ENCODE measurements at places on chromosomes 13 and 19.

GRCh38 chr13:80012251-80012650 lies 328.7 kb downstream of the SPRY2 start:
- DNase-seq, result no peak

GRCh38 chr19:2574478-2574931 lies 98.6 kb downstream of the GADD45B start:
- no peak for DNase-seq

- DNase-seq, result no peak
These were observed 718 bp downstream of the ACTN4 start for GRCh38 chr19:38647966-38648768.

DNA sequence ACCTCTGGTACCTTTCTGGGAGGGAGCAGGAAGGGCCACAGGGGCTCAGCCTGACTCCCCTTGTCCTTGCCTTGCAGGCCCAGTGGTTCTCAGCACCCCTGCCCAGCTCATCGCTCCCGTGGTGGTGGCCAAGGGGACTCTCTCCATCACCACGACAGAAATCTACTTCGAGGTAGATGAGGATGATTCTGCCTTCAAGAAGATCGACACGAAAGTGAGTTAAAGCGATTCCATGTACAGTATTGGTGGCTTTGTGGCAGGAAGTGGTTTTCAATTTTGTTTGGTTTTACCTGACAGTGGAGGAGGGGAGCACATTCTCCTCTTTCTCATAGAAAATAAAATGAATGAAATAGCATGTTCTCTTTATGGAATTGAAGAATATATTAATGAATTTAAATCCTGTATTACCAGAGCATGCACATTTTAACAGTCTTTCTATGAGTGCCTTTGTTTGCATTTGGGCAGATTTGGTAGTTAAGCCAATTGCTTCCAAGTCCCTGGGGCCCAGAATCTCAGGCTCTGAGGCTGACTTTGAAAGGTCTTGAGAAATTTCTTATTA lies 4.1 kb downstream of the MAB21L1 start:
- DNase-seq, result no peak

DNA sequence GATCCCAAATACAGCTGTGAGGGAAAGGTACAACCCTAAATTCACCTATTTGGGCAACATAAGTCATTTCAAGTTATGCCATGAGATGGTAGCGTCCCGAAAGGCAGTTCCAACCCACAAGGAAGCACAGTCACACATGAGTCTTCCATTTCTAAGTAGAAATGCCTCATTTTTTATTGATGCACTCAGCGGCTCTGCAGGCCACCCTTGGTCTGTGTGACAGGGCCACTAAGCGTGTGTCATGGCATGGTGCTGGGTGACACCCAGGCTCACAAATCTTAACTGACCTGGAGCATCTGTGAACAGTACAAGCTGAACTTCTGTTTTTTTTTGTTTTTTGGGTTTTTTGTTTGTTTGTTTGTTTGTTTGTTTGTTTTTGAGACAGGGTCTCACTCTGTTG lies 15.1 kb downstream of the RAB20 start:
- no peak for DNase-seq

- DNase-seq, result no peak
These were observed 108.5 kb downstream of the STK24 start for GRCh38 chr13:98468361-98468760.

DNA sequence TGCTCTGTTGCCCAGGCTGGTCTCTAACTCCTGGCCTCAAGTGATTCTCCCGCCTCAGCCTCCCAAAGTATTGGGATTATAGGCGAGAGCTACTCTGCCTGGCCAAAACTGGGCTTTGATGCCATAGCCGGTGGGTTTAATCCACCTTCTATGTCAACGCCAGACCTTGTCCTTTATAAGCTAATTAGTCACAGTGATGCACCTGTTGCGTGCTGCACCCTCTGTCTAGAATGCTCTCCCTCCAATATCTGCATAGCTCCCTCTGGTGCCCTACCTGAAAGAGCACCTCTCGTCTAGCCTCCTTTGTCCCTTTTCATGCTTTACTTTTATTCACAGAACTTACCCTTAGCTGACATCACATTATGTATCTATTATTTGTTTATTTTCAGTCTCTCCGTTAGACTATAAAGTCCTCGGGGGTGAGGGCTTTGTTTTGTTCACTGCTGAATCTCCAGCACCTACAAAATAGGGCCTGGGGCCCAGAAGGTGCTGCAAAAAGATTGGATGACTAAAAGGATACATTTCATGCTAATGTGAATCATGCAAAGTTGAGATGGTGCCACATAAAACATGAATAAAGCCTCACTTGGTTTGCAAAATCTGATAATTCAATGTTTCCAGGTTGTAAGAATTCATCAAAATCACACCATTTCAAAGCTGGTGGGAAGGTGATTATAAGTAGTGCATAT lies 148.1 kb downstream of the USP12 start:
- no peak for DNase-seq

- DNase-seq, result no peak
These were observed 8.8 kb downstream of the RRAS start for GRCh38 chr19:49631014-49631588.

- no peak for DNase-seq
These were observed 563 bp upstream of the PDCD5 start for GRCh38 chr19:32580353-32580900.

DNA sequence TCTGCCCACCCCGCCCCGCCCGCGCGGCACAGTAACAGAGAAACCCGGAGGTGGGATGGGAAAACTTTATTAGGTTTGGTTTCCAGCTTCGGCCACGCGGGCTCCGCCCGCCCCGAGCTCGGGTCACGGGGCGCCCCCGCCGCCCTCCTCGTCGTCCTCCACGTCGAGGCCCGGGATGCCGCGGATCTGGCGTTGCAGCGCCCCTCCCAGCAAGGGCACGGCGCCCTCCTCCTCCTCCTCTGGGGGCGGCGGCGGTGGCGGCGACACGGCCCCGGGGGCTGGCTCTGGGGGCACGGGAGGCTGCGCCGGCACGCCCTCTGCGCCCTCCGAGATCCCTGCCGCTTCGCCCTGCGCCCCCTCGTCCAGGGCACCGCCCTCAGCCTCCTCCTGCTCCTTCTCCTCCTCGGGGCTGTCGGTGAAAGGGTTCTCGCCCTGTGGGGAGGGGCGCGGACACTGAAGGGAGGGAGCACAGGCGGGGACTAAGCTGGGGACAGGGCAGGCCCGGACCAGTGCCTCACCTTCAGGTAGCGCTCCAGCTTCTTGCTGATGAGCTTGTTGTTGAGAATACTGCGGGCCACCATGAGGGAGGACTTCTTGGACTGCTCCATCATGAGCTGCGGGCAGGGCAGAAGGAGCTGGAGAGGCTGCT lies 536 bp upstream of the AKAP8 start:
- no peak for DNase-seq

DNA sequence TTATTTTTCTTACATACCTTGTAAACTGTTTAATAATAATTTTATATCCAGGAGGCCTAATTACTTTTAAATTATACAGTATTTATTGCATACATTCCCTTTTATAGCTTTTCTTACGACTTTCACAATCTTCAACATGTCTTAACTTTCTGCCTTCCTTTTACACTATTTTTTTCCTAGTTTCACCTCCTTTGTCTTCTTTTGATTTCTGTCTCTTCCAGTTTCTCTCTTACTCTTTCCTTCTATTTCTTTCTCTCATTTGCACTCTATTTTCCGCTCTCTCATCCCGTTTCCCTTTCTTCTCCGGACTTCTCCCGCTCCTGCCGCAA lies 11.5 kb downstream of the ZNF552 start:
- no peak for DNase-seq

GRCh38 chr13:55214841-55215345 lies 1925.8 kb upstream of the PRR20A start:
- no peak for DNase-seq

GRCh38 chr13:46341112-46341711 lies 45.8 kb downstream of the RUBCNL start:
- no peak for DNase-seq

DNA sequence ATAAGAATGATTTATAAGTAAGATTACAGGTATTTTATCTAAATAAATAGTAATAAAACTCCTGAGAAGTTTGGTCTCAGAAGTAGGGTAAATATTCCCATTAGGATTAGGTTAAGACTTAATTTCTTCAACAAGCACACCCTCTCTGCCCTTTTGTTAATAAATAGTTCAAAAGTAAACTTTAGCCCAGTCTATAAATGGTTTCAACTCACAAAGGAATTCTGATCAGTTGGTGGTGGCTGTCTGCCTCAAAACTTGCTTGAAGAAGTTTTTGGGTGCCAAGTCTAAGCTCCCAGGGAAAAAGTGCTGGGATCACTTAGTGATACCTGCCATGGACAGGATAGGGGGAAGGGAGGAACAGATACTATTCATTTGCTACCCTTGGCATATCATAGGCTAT lies 22.9 kb downstream of the MBNL2 start:
- no peak for DNase-seq

GRCh38 chr19:7808108-7808507 lies 21.9 kb upstream of the EVI5L start:
- DNase-seq, result no peak

DNA sequence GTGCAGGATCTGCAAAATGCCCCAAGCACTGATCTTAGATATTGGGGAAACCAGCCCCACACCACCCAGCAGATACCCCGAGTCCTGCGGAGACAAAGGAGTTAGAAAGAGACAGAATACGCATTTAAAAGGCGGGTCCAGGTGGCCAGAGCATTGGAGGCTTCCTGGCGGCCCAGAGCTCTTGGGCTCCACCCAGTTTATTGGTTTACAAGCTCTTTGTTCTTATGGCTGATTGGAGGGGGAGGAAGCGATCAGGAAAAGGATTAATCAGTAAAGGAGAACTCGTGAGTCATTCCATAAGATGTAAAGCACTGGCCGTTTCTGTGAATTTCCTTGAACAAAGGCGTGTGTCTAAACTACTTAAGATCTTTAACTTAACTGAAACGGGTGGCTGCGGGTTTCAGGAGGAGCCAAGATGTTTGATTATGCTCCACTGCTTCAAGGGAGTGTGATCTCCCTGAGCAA lies 926 bp downstream of the ZNF587 start:
- no peak for DNase-seq

- no peak for DNase-seq
These were observed 39.0 kb downstream of the HSPH1 start for GRCh38 chr13:31122544-31123260.

- no peak for DNase-seq
These were observed 8.8 kb upstream of the CSNK1A1L start for GRCh38 chr13:37114250-37114649.

DNA sequence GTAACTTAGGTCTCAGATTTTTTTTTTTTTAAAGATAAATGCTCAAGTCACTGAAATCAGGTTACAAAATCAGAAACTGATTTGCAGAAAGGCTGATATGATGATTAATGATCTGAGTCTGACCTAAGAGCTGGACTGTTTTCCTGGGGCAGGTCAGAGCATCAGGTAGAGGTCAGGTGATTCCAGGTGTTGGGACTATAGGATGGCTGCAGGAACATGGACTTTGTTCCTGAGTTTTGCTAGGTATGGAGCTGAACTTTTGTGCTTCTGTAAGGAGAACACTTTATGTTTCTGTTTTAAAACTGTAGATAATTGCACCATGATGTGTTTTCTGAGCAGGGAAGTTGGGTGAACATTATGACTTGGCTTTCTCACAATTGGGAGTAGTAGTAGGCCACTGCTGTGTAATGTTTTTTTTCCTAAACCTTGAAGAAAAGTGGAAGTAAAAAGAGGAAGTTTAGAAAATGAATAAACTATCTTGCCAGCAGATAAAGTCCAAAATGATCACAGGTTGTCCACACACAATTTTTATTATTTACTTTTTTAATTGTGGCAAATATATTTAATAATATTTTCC lies 297.2 kb downstream of the DCT start:
- DNase-seq, result no peak

- DNase-seq, result no peak
These were observed 396.0 kb downstream of the IRS2 start for GRCh38 chr13:109390391-109390790.

GRCh38 chr13:103605546-103606326 lies 539.5 kb upstream of the SLC10A2 start:
- DNase-seq, result no peak

GRCh38 chr19:56934438-56935090 lies 94.0 kb upstream of the PEG3 start:
- no peak for DNase-seq

GRCh38 chr19:10729411-10729810 lies 11.5 kb downstream of the DNM2 start:
- DNase-seq, result no peak

- DNase-seq, result no peak
These were observed 237.0 kb upstream of the TSHZ3 start for GRCh38 chr19:31586282-31586681.

- no peak for DNase-seq
These were observed 307.5 kb upstream of the DACH1 start for GRCh38 chr13:72174549-72174948.

DNA sequence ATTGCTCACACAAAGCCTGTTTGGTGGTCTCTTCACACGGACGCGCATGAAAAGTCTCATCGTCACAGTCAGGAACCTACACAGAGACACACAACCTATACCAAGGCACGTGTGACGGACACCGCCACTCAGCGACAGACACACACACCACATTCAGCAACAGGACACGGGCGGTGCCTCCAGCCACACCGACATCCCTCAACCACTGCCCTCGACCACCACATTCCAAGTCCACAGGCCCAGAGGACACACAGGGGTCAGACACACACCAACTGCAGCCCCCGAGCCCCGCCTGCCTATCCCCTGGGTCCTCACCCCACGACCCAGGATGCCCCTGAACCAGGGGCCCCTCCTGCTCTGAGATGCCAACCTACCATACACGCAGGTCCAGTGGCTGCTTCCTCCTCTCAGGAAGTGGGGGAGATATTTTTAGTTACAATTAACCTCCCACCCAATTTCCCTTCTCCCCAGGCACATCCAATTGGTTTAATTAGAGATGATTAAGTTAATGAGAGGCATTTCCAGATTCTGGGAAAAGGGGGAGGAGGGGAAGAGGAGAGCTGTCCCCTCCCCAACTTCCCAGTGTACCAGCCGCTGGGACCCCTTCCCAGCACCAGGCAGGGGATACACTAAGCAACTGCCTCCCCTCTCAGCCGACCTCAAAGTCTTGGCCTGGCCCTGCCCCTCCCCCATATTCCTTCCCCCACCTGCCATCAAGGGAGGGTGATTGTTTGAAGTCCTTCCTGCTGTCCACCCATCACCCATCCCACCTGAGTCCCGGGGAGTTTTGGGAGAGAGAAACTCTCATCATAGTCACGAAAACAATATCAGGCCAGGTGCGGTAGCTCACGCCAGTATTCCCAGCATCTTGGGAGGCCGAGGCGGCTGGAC lies 20.4 kb downstream of the MEIS3 start:
- DNase-seq, result no peak

GRCh38 chr13:72121466-72121865 lies 254.5 kb upstream of the DACH1 start:
- no peak for DNase-seq

All from stimulated activated CD8-positive, alpha-beta memory T cell treated with anti-CD3 and anti-CD28 coated beads, Interleukin-7, amount 100 ng/mL, for 24 hours (primary cell).